ENCODE measurements at places on chromosomes 11 and 22.

- DNase-seq = no peak
Measured at GRCh38 chr11:2096919-2097301, 42.3 kb downstream of the IGF2 start.

- DNase-seq = no peak
Measured at GRCh38 chr11:4381901-4382300, 11.6 kb downstream of the TRIM21 start.

DNA sequence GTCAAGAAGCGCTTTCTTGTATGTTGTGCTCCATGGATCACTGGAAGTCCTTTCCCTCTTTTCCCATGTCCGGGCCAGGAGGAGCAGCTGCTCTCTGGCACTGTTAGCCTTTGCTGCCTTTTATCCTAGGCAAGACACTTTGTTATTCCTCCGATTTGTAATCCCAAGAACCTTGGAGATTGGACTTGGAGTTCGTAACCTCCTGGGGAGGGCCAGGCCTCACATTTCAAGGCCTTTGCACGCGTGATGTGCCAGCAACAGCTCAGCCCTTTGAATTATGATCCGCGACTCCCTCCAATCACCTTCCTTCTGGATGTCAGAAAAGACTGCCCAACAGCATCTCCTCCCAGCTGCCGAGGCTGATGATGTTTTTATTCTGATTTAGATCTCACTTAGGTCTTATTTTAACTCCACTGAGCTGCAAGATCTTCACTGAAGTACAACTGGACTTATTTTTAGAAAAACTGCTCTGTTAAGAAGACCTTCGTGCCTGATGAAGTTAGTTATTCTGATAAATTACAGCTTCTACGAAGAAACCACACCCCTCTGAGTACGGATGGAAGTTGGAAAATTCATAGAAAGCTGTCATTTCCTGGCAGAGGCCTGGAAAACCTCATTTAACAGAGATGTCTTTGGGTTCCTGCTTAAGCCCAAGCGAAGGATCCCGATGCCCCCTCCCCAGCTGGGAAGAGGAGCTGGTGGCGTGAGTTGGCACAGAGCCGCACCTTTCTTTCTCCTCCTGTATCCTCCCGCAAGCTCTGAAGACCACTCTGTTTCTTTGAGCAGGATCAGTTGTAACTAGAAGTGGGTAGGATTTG lies 62.4 kb downstream of the PARVB start:
- DNase-seq = no peak

DNA sequence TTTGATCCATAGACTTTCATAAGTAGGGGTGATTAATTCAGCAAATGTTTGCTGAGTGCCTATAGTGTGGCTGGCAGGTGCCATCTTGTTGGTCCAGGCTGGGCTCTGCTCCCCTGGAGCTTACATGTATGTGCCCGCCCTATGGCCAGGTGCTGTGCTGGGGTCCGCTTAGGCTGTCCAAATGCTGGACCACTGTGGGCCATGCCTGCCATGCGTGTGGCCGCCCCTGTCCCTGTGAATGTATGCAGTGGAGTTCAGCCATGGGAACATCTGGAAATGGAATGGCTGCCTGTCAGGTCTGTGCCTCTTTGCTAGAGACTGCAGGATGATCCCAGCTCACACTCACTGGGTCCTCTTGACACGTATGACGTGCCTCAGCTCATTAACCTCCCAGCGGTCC lies 594.6 kb downstream of the TBC1D22A start:
- no peak for DNase-seq

GRCh38 chr11:74611369-74611861 lies 19.0 kb downstream of the POLD3 start:
- DNase-seq = peak; percentile 15

- no peak for DNase-seq
Measured at GRCh38 chr11:77661670-77662069, 24.1 kb upstream of the CLNS1A start.

- no peak for DNase-seq
Measured at GRCh38 chr11:123316003-123316402, 114.1 kb upstream of the GRAMD1B start.

- no peak for DNase-seq
Measured at GRCh38 chr11:46632502-46632901, 15.1 kb downstream of the ATG13 start.

- no peak for DNase-seq
Measured at GRCh38 chr11:130561441-130561881, 113.0 kb downstream of the ADAMTS15 start.

GRCh38 chr11:58164389-58164788 lies 24.5 kb upstream of the OR9Q2 start:
- no peak for DNase-seq

- no peak for DNase-seq
Measured at GRCh38 chr11:119403021-119403420, 20.0 kb downstream of the THY1 start.

DNA sequence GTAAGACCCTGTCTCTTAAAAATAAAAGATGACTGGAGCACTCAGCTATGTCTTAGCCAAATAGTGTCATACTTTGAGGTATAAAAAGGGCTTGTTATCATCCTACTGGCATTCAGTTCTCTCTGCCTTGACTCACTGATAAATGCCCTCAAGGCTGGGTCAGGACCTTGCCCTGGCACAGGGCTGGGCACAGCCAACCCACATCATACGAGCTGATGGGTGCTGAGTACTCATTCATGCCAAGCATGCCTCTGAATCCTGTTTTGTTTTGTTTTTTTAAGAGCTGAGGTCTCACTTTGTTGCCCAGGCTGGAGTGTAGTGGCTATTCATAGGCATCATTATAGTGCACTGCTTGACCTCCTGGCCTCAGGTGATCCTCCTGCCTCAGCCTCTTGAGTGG lies 1.9 kb downstream of the SMTNL1 start:
- DNase-seq = no peak

GRCh38 chr11:111978028-111978771 lies 41.1 kb downstream of the DIXDC1 start:
- DNase-seq = no peak

DNA sequence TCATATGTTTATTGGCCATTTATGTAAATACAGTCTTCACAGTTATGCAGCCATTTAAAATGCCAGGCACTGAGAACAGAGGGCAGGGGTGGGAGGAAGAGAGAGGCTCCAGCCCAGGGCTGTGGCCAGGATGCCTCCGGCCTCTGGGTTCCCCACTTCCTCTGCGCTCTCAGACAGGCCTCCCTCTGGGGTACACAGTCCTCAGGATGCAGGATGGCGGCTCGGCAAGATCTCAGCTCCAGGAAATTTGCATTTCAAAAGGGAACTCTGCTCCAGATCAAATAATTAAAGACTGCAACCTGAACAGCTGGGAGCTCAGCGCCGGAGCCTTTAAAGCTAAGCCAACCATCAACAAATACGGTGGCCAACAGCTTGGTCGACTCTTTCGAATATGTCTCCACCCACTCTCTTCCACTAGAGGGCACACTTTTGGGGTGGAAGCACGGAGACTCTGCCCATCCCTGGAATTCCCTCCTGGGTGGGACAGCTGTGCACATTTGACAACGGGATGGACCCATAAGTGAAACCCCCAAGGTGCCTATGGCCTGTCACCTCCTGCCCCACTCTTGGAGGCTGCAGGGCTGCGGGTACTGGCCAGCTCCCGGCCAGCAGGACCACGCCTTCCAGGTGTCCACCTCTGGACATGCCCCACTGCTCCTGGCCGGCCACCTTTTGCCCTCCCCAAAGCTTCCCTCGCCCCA lies 1044.7 kb downstream of the BRD1 start:
- DNase-seq = no peak

DNA sequence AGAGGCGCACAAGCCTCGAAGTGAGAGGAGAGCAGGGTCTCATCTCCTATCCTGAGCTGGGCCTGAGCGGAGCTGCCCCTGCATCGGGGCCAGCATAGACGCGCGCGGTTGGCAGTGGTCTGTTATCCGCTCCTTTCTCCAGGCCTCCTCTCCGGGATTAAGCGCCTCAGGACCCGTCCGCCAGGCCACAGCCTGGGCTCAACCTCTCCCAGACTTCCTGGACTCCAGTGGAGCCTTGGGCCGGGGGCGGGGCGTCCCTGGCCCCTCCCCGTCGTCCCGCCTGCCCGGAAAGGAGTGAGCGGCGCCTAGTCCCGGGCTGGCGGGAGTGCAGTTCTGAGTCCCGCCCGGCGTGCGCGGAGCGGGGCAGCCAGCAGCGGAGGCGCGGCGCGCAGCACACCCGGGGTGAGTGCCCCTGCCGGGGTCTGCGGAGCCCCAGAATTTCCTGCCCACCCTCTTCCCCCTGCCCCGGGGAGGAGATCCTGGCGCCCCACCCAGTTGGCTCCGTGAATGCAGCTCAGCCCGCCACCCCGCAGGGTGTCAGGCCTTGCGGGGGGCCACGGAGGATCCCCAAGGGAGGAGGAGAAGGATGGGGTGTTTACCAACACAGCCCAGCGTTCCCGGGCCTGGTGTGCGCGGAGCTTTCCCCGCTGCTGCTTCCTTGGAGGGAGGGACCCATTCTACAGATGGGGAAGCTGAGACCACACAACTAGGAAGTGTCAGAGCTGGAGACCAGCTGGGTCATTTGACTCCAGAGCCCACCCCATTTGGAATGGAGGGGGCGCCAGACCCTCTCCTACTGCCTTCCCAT lies at the start of gene TCIRG1:
Gene TCIRG1, plus strand, starts transcription at position 308 of the 808 bp plus-strand sequence. CDS start 2,247 bp downstream, outside the sequence.
- DNase-seq = no peak

DNA sequence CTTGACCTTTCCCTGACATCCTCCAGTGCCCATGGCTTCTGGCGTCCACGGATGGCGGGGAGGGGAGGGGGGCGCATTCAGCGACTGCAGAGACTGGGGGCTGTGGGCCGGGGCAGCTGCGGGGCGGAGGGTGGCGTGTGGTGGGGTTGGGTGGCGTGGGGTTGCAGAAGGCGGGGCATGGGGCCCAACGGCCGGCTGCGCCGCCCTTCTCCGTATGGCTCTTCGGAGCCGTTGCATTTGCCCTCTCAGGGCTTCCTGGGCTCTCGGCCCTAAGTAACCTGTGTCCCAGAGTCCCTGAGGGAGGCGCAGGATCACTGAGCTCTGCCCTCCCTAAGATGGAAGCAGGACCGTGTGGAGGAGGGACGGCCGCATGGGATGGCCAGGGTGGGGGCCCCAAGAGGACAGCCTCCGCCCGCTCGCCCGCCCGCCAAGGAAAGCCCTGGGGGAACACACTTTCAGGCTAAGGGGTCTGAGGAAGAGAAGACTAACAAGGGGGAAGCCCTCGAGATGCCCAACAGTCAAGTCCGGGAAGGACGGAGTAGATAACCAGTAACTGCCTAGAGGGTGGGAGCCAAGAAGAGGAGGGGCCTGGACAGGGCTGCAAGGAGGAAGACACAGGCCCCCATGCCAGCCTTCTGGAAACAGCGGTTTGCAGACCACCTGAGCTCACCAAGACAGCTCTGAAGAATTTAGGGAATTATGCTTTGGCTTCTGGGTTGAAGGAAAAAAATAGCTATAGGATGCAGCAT lies 9.2 kb upstream of the AIFM3 start:
- DNase-seq = no peak

Measured in NCI-H446 treated with DMSO at 0.1 percent for 48 hours (cell line).